Gastrocnemius medialis (tissue), 4 donors: ENCODE measurements at places on chromosomes 2 and 18. TPM values are rescaled to one million over a fixed set of nuclear protein-coding genes. Genes with fewer than 3 reads are reported as not detected.

The ELOA2 gene
- total RNA-seq: 0.15 TPM

The NCKAP5 gene
- total RNA-seq: 0.15 TPM

The INHBB gene
- total RNA-seq: 23.8 TPM

The IL36G gene
- total RNA-seq: not detected

The SERPINB4 gene
- total RNA-seq: not detected

The MPPE1 gene
- total RNA-seq: 33.6 TPM

The ARHGAP28 gene
- 7.5 TPM for total RNA-seq

The LYG2 gene
- not detected for total RNA-seq

The RIT2 gene
- not detected for total RNA-seq

The COL6A3 gene
- 140 TPM for total RNA-seq
